ENCODE measurements at places on chromosomes 2 and 18. TPM values are rescaled to one million over a fixed set of nuclear protein-coding genes. Genes with fewer than 3 reads are reported as not detected.

The SCN9A gene
- 10.4 TPM for polyA plus RNA-seq

The C1QL2 gene
- polyA plus RNA-seq: not detected

The VAPA gene
- 317 TPM for polyA plus RNA-seq

The MSTN gene
- polyA plus RNA-seq: 1.2 TPM

The BMP10 gene
- polyA plus RNA-seq: not detected

The ATL2 gene
- polyA plus RNA-seq: 66.8 TPM

The PRKAG3 gene
- not detected for polyA plus RNA-seq

The HSPD1 gene
- polyA plus RNA-seq: 229 TPM

The KCNJ13 gene
- polyA plus RNA-seq: not detected

The ACMSD gene
- polyA plus RNA-seq: not detected

The CD8B2 gene
- polyA plus RNA-seq: not detected

The ABCG5 gene
- polyA plus RNA-seq: 0.38 TPM

The BCL11A gene
- 44.0 TPM for polyA plus RNA-seq

The SLC30A3 gene
- polyA plus RNA-seq: not detected

The MAPK4 gene
- polyA plus RNA-seq: 12.7 TPM

The TMEM163 gene
- polyA plus RNA-seq: 3.1 TPM

The GKN1 gene
- polyA plus RNA-seq: not detected

The MFSD2B gene
- polyA plus RNA-seq: 0.70 TPM

The CCDC148 gene
- 1.8 TPM for polyA plus RNA-seq

The MROH2A gene
- not detected for polyA plus RNA-seq

The TLK1 gene
- 35.1 TPM for polyA plus RNA-seq

The RMDN2 gene
- polyA plus RNA-seq: 4.4 TPM

The ERFE gene
- polyA plus RNA-seq: not detected

The POTEC gene
- polyA plus RNA-seq: not detected

The GREB1L gene
- 23.3 TPM for polyA plus RNA-seq

The FKBP1B gene
- polyA plus RNA-seq: 183 TPM

The IL36B gene
- polyA plus RNA-seq: not detected

The CCDC68 gene
- 0.30 TPM for polyA plus RNA-seq

The AFF3 gene
- polyA plus RNA-seq: 5.1 TPM

The TUBA3D gene
- not detected for polyA plus RNA-seq

The ZNF513 gene
- polyA plus RNA-seq: 40.5 TPM

The G6PC2 gene
- not detected for polyA plus RNA-seq

The REG3G gene
- not detected for polyA plus RNA-seq

The RPL37A gene
- polyA plus RNA-seq: 1,655 TPM

The NPPC gene
- 21.5 TPM for polyA plus RNA-seq

The FNDC4 gene
- polyA plus RNA-seq: 101 TPM

The VWC2L gene
- 0.31 TPM for polyA plus RNA-seq

The RUFY4 gene
- polyA plus RNA-seq: not detected

The REG1A gene
- not detected for polyA plus RNA-seq

The SCN7A gene
- polyA plus RNA-seq: 0.09 TPM

The C2orf78 gene
- polyA plus RNA-seq: not detected

The ALK gene
- 10.1 TPM for polyA plus RNA-seq

The CLEC4F gene
- not detected for polyA plus RNA-seq

The SLC19A3 gene
- polyA plus RNA-seq: 2.9 TPM

The SCG2 gene
- polyA plus RNA-seq: 30.5 TPM

The OTOS gene
- not detected for polyA plus RNA-seq

The UCN gene
- 3.1 TPM for polyA plus RNA-seq

The FAM110C gene
- polyA plus RNA-seq: 0.10 TPM

The AQP12A gene
- not detected for polyA plus RNA-seq

The IL37 gene
- polyA plus RNA-seq: not detected

The ESPNL gene
- polyA plus RNA-seq: 0.14 TPM

The STON1 gene
- polyA plus RNA-seq: 2.2 TPM

All from neural cell (in vitro differentiated cells).